ENCODE measurements at places on chromosomes 7 and 10. TPM values are rescaled to one million over a fixed set of nuclear protein-coding genes. Genes with fewer than 3 reads are reported as not detected.

DNA sequence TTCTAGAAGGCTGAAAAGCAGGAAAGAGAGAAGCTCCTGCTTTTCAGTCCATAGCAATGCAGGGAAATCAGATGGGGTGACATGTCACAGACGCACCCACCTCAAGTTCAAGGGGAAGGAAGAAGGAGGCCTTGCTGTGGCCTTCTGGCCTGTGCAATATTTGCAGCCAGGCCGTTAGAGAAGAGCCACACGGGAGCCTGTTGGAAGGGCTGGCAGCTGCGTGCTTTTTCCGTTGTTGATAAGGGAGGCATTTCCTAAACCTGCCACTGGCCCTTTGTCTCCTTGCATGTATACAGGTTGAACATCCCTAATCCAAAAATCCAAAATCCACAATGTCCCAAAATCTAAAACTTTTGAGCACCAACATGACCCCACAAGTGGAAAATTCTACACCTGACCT is 492.5 kb upstream of the ZMIZ1 start:
- no peak overlapping the region for H3K4me3 ChIP-seq
- no peak for DNase-seq
- H3K27me3 ChIP-seq = no peaks in the 10 kb centered on the region
- H3K4me1 ChIP-seq = peaks cover 34% of the 10 kb centered on the region
- no peak overlapping the region for H3K27ac ChIP-seq
- no peaks in the 10 kb centered on the region for H3K36me3 ChIP-seq

The CCDC186 gene
- total RNA-seq = 7.7 TPM

The OR6V1 gene
- not detected for total RNA-seq

The RHOBTB1 gene
- total RNA-seq = 17.7 TPM

GRCh38 chr10:91096274-91096673 is 124.2 kb upstream of the PCGF5 start:
- no peaks in the 10 kb centered on the region for H3K36me3 ChIP-seq
- no peak overlapping the region for H3K4me3 ChIP-seq
- H3K27me3 ChIP-seq = no peaks in the 10 kb centered on the region
- H3K27ac ChIP-seq = no peak overlapping the region
- no peaks in the 10 kb centered on the region for H3K4me1 ChIP-seq

DNA sequence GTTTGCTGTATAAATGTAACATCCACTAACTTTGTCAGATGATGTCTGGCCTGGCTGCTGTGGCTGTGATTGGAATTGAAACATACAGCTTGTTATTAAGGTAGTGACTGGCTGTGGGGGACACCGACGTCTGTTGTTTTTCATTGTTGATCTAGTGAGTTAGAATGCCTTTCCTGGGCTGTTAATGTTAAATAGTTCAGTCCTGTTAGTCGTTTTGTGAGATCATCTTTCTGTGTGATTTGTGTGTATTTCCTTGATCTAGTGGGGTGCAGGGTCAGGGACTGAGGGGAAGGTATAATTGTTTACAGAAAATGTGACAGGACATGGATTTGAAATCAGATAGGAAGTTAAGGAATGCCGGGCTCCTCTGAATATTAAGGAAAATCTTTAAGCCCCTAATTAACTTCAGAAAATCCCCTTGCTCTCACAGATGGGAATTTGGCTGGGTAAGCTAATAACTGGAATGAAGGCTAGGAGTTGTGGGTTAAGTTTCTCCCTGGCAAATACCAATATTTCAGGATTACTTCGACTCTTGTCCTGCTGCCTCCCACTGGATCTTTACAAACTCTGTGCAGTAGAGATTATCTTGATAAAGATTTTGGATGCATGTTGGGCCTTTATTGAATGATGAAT is 163.1 kb downstream of the AUTS2 start:
- DNase-seq = no peak
- no peaks in the 10 kb centered on the region for H3K4me1 ChIP-seq
- no peak overlapping the region for H3K4me3 ChIP-seq
- no peaks in the 10 kb centered on the region for H3K27me3 ChIP-seq

The CPN1 gene
- not detected for total RNA-seq

DNA sequence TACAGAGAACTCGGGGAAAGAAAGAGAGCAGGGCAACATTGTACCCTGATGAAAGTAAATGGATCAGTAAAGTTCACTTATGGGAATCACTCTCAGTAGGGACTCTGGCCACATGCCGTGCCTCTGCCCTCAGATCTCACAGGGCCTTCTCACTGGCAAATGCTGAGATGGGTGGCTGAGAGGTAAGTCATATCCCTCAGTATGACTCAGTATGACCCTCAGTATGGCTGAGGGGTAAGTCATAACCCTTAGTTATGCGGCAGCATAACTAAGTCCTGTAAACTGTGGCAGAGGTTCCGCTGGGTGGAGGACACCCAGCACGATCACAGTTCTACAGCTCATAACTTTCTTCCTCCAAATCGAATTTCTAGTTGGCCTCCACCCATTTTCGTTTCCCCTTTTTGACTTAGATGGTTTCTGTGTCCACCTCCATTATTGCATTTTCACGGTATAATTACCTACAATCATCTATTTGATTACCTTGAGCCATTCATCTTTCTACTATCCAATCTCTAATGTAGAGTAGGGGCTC is 26.5 kb upstream of the WNT16 start:
- peak; percentile 89 for DNase-seq
- H3K4me1 ChIP-seq = peaks cover 71% of the 10 kb centered on the region
- H3K4me3 ChIP-seq = no peak overlapping the region
- H3K27ac ChIP-seq = peak overlapping the region; percentile 92

- no peak overlapping the region for H3K27ac ChIP-seq
- no peak for DNase-seq
- H3K27me3 ChIP-seq = no peaks in the 10 kb centered on the region
- H3K4me1 ChIP-seq = no peaks in the 10 kb centered on the region
Measured at GRCh38 chr7:66517212-66517909, 111.3 kb upstream of the KCTD7 start.

DNA sequence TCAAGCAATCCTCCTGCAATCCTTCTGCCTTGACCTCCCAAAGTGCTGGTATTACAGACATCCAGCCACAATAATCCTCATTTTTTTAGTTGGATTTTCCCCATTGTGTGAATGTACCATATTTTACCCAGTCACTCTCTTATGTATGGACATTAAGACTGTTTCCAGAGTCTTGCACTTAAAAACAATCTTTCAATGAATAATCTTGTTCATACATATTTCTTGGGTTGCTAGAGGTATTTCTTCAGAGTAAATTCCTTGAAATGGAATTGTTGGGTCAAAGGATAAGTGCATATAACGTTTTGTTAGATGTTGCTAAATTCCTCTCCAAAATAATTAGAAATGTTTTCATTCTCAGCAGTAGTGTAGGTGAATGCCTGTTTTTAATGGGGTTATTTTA is 283.1 kb upstream of the KAT6B start:
- no peaks in the 10 kb centered on the region for H3K4me1 ChIP-seq
- H3K27ac ChIP-seq = no peak overlapping the region
- no peaks in the 10 kb centered on the region for H3K36me3 ChIP-seq
- no peak for DNase-seq

- no peak for DNase-seq
- no peaks in the 10 kb centered on the region for H3K4me1 ChIP-seq
- no peak overlapping the region for H3K27ac ChIP-seq
Measured at GRCh38 chr7:13540429-13540828, 449.0 kb downstream of the ETV1 start.

The CYP2E1 gene
- 0.37 TPM for total RNA-seq

The SORBS1 gene
- 1.1 TPM for total RNA-seq

- H3K4me1 ChIP-seq = no peaks in the 10 kb centered on the region
- H3K36me3 ChIP-seq = no peaks in the 10 kb centered on the region
- no peaks in the 10 kb centered on the region for H3K27me3 ChIP-seq
- no peak overlapping the region for H3K27ac ChIP-seq
- DNase-seq = no peak
Measured at GRCh38 chr7:154886591-154886990, 116.3 kb downstream of the PAXIP1 start.

GRCh38 chr7:143147070-143147469 is 15.2 kb downstream of the PIP start:
- no peaks in the 10 kb centered on the region for H3K4me1 ChIP-seq
- no peaks in the 10 kb centered on the region for H3K27me3 ChIP-seq
- H3K27ac ChIP-seq = no peak overlapping the region

- no peak overlapping the region for H3K4me3 ChIP-seq
- no peaks in the 10 kb centered on the region for H3K27me3 ChIP-seq
- no peak for DNase-seq
- H3K27ac ChIP-seq = no peak overlapping the region
Measured at GRCh38 chr7:96921771-96922170, 83.6 kb upstream of the DLX6 start.

The PILRA gene
- 0.18 TPM for total RNA-seq

- H3K27me3 ChIP-seq = no peaks in the 10 kb centered on the region
- peak overlapping the region; percentile 46 for H3K27ac ChIP-seq
- peak; percentile 91 for DNase-seq
- peaks cover 23% of the 10 kb centered on the region for H3K4me1 ChIP-seq
Measured at GRCh38 chr7:75534727-75535307, 42.7 kb downstream of the SPDYE5 start.

GRCh38 chr10:132420981-132421846 is 24.2 kb downstream of the PWWP2B start:
- H3K4me3 ChIP-seq = no peak overlapping the region
- H3K4me1 ChIP-seq = peaks cover 6% of the 10 kb centered on the region
- H3K36me3 ChIP-seq = no peaks in the 10 kb centered on the region
- DNase-seq = no peak
- no peak overlapping the region for H3K27ac ChIP-seq

- H3K36me3 ChIP-seq = no peaks in the 10 kb centered on the region
- H3K4me3 ChIP-seq = no peak overlapping the region
- H3K4me1 ChIP-seq = no peaks in the 10 kb centered on the region
- DNase-seq = no peak
Measured at GRCh38 chr10:120392671-120393079, 64.4 kb upstream of the PLPP4 start.

The CPA2 gene
- not detected for total RNA-seq

The PIK3AP1 gene
- 0.41 TPM for total RNA-seq

GRCh38 chr7:17434841-17435692 is 136.6 kb downstream of the AHR start:
- no peaks in the 10 kb centered on the region for H3K36me3 ChIP-seq
- H3K4me3 ChIP-seq = no peak overlapping the region
- no peaks in the 10 kb centered on the region for H3K27me3 ChIP-seq

- H3K27ac ChIP-seq = no peak overlapping the region
- H3K4me3 ChIP-seq = no peak overlapping the region
- peaks cover 12% of the 10 kb centered on the region for H3K4me1 ChIP-seq
- no peaks in the 10 kb centered on the region for H3K36me3 ChIP-seq
- DNase-seq = no peak
Measured at GRCh38 chr7:135753616-135754413, 5.2 kb upstream of the FAM180A start.

DNA sequence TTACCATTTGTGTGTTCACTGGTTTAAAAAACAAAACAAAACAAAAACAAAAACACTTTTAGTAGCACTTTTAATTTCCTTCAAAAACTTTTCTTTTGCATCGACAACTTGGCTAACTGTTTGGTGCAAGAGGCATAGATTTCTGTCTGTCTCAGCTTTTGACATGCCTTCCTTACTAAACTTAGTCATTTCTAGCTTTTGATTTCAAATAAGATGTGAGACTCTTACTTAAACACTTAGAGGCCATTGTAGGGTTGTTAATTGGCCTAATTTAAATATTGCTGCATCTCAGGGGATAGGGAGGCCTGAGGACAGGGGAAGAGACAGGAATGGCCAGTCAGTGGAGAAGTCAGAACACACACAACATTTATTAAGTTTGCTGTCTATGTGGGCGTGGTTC is 66.3 kb downstream of the AVL9 start:
- no peak overlapping the region for H3K27ac ChIP-seq
- no peak for DNase-seq
- no peak overlapping the region for H3K4me3 ChIP-seq
- H3K36me3 ChIP-seq = peaks cover 57% of the 10 kb centered on the region
- H3K4me1 ChIP-seq = no peaks in the 10 kb centered on the region

The CREB5 gene
- total RNA-seq = 1.00 TPM

The PRPS1L1 gene
- total RNA-seq = not detected

The CHST12 gene
- 9.7 TPM for total RNA-seq

DNA sequence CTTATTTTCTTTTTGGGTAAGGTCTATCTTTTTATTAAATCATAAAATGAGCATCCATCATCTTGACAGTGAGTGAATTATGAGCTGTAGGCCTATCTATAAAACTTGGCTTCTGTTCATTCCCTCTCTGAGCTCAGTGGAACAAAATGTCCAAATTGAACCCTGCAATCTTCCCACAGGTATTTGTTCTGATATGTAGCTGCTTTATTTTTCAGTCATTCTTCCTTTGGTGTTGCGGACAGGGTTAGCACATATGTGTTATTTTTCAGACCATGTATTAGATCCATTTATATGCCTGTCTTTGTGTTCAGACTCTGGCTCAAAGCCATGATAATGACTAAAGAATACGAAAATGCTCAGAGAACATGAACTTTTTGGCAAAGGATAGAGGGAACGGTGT is 201.6 kb upstream of the KIAA1217 start:
- no peaks in the 10 kb centered on the region for H3K27me3 ChIP-seq
- H3K27ac ChIP-seq = no peak overlapping the region
- H3K36me3 ChIP-seq = no peaks in the 10 kb centered on the region
- no peak for DNase-seq
- H3K4me3 ChIP-seq = no peak overlapping the region

DNA sequence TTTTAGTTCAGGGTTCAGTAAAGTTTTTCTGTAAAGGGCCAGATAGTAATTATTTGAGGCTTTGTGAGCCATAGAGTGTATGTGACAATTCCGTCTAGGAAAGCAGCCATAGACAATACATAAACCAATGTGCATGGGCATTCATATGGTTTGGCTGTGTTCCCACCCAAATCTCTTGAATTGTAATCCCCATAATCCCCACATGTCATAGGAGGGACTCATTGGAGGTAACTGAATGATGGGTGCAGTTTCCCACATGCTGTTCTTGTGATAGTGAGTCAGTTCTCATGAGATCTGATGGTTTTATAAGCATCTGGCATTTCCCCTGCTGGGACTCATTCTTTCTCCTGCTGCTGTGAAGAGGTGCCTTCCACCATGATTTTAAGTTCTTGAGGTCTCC is 29.9 kb downstream of the SEC61G start:
- no peak overlapping the region for H3K4me3 ChIP-seq
- no peaks in the 10 kb centered on the region for H3K4me1 ChIP-seq
- H3K27ac ChIP-seq = no peak overlapping the region
- no peaks in the 10 kb centered on the region for H3K36me3 ChIP-seq

GRCh38 chr7:43869867-43870240 is 537 bp upstream of the MRPS24 start:
- peak overlapping the region; percentile 99 for H3K27ac ChIP-seq
- no peaks in the 10 kb centered on the region for H3K27me3 ChIP-seq
- H3K36me3 ChIP-seq = peaks cover 26% of the 10 kb centered on the region
- peak overlapping the region; percentile 63 for H3K4me3 ChIP-seq
- H3K4me1 ChIP-seq = peaks cover 43% of the 10 kb centered on the region

DNA sequence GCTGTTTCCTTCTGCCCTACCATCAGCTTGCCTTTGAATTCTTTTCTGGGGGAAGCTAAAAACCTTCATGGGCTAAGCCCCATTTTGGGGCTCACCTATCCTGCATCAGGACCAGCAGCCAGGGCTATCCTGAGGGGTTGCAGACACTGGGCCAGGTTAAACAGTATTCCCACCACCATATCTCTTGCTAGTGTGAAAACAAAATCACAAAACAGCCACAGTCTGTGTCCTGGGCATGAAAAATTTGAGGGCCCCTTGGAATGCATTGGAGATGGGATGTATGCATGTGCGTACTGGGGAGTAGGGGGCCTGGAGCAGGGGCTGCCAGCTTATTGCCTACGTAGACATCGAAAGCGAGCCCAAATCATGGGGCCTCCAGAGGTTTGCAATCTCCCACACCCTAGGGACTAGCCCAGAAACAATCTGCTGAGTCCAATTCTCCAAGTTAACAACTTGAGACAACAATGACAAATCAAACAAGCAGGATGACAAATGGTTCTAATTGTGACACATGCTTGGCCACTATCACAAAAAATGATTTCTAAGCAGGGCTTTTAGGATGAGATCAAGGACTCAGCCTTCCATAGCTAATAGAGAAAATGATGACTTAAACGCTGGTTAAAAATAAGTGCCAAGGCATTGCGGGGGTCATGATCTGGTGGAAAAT is 557.1 kb downstream of the KCNMA1 start:
- H3K36me3 ChIP-seq = no peaks in the 10 kb centered on the region
- no peak overlapping the region for H3K27ac ChIP-seq
- DNase-seq = no peak

All from SJSA1 (cell line).